Left renal pelvis (tissue), 4 donors: ENCODE measurements at places on chromosomes 11 and 22. TPM values are rescaled to one million over a fixed set of nuclear protein-coding genes. Genes with fewer than 3 reads are reported as not detected.

The MMP11 gene
- polyA plus RNA-seq = 80.6 TPM

DNA sequence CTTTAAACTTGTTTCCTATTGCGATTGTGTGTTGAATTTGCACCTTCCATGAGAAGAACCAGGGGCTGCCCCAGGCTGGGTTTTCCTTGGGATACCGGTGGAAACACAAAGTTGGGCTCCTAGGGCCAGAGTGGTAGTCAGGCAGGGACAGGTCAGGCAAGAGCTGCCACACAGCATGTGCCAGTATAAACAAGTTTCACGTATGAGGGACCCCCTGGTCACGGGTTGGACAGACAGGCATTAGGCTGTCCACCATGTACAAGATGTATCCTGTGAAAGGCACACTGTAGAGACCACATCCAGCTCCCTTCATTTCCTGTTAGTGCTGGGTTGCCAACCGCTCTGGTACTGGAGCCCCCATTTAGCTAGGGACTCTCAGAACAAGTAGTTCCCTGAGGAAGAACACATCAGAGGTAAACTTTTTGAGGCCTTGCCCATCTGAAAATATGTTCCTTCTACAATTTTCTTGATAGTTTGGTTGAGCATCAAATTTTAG, 8.8 kb downstream of the UPB1 start:
- no peak for DNase-seq

DNA sequence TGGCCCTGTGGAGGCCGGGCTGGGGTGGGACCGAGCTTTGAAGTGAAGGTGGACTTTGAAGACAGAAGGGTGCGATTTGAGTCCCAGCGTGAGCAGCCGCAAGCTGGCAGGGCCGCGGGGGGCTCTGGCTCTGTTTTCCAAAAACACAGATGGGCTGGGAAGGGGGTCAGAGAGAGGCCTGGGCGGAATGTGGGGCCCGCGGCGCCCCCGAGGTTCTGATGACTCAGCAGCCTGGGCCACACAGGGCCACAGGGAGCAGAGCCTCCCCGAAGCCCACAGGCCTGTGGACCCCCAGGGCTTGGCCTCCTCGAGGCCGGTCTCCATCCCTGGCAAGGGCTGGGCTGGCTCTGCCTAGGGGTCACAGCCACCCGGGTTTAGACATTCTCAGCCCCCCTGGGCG, 6.1 kb downstream of the INS start:
- no peak for DNase-seq

DNA sequence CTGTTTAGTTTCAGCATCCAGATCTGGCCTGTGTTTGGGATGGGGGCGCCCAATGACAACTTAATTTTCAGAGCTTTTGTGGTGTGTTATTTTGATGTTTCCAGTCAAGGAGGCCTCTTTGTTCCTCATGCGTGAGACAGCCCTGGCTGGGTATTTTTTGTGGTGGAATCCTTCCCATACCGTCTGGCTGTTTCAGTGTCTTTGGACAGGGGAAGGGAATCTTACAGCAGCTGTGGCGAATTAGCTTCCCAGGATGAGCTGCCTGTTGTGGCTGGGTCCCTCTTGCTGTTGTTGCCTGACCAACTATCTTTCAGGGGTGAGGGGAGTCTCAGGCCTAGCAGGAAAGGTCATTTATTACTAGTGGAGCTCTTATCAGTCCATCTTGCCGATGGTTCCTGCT, 138.8 kb downstream of the ARHGAP20 start:
- DNase-seq = no peak

The GSTT2B gene
- 4.7 TPM for polyA plus RNA-seq

- no peak for DNase-seq
Measured at GRCh38 chr22:40748388-40749355, 69.4 kb downstream of the MCHR1 start.

DNA sequence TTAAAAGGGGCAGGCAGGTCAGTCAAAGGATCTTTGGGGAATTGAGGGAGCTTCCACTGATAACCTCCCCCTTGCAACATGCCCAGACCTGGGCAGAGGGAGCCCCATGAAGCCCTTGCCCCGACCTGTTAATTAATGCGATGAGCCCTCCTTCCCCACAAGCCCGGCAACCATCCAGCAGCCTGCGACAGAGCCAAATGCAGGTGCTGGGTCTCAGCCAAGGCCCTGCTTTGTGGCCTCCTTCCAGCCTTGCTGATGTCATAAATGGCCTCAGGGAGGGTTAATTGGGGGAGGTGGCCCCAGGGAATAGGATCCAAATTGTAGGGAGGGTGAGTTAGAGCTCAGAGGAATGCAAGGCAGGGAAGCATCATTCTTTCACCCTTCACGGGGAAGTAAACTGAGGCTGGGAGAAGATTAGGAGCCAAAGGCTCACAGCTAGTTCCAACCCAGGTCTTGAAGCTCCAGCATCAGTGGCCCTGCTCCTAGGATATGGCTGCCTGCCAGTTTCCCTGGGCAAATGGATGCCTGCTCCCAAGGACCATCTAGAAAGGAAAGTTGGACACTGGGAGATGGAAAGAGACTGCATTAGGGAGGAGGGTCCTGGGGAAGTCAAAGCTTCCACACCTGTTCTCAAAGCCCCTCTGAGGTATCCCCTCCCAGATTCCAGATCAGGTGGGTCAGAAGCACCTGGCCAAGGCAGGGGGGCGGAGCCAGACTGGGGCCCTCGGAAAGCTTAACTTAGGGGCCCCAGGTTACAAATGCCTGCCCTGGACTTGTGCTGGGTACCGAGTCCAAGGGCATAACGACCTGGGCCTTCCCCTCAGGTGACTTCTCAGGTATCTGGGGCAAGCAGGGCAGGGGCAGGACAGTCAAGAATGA, 34.1 kb downstream of the LMO1 start:
- DNase-seq = no peak

- no peak for DNase-seq
Measured at GRCh38 chr22:50677493-50678217, 5.0 kb downstream of the SHANK3 start.

The RTN4RL2 gene
- polyA plus RNA-seq = 2.2 TPM

DNA sequence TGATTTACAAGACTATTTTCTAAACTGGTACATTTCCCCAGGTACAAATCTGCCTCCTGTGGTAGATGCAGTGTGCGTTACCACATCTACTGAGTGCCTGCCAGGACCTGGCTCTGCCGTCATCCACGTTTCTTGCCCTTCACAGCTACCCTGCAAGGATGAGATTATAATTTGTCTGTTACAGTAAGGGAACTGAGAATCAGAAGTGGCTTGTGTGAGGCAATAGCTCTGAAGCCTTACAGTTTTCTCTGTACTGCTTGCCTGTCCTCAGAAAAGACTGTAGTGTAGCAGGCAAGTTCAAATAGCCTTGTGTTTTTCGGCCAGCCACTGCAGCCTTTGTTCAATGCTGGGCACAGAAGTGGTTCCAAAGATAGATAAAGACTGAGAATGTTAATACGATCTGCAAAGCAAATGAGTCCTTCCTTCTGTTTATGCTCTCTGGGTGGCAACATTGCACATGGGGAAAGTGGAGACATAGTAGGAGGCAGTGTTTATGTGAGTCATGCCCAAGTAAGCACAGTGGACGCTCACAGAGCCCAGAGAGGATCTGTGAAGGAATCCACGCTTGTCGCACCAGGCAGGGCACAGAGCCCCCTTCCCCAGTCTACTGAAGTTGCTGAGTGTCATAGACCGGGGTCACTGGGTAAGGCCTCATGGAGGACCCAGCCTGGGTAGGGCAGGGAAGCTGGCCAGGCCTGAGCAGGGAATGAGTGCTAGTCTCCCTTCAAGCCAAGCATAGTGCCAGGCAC, 49.1 kb downstream of the MICAL2 start:
- DNase-seq = no peak

DNA sequence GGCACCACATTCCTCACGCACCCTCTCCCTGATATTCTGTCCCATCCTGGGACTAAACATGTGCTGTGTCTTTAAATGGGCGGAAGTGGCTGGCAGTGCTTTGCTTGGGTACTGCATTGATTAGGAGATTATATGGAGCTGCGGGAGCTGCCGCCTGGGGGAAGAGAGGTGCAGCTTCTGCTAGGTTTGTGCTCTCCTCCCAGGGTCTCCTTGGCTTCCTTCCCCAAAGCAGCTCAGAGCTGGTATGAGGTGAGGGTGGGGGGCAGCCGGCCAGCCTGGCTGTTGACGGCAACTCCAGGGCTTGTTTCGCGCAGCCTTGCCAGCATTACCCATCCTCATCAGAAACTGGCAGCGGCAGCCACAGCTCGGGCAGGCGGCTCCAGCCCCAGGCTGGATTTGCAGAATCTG, 95.4 kb downstream of the GRAMD1B start:
- DNase-seq = no peak

GRCh38 chr11:100546714-100547113, 140.4 kb upstream of the ARHGAP42 start:
- DNase-seq = no peak

- DNase-seq = no peak
Measured at GRCh38 chr11:120173019-120173705, 35.2 kb upstream of the TRIM29 start.
